GM04504 (cell line): ENCODE measurements at places on chromosomes 1 and 21.

DNA sequence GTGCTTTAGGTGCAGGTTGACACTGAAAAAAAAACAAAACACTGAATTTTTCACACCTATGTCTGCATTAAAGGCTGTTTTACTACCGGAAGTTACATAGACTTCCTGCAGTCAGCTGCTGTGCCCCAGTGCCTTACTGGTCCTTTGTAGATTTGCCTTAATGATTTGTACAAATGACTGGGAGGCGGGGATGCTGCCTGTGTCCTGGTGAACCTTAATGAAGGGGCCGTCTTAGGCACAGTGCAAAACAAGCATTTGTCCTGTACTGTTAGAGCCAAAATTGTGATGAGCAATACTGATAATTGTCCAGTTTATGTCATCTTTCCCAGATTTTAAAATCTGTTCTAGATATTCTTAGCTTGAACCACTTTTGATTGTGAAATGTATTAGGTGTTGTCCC, 90.9 kb upstream of the PGD start:
- DNase-seq, result no peak

- DNase-seq, result no peak
These were observed 91.6 kb upstream of the FOXD3 start for GRCh38 chr1:63230722-63231121.

- DNase-seq, result no peak
These were observed 27.7 kb upstream of the RIPK4 start for GRCh38 chr21:41794600-41794999.

DNA sequence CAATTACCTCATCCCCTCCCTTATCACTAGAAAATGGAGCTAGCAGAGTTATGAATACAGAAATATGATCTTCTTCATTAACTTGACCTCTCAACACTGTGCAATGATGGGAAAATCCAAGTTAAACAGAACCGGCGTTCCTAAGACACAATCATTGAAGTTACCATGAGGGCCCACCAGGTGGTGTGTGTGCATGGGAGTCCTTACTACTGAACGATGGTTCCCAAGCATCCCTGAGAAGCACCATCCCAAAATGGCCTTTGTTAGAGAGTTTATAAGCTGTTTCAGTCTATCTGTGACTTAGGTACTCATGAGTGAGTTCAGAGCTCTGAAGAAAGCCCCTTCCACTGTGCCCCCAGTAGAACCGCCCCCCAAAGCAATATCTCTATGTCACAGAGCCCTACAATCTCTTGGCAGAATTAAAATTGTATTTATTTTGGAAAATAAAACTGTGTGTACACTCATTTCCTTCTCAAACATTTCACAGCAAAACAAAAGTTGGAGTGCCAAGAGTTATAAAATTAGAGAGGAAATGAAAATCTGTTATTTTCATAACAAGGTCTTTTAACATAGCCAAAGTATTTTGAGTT, 56.8 kb downstream of the PLD5 start:
- DNase-seq, result peak; percentile 4

GRCh38 chr21:33825419-33825818, 90.2 kb downstream of the ATP5PO start:
- DNase-seq, result no peak

- DNase-seq, result no peak
These were observed 19.4 kb downstream of the EPS15 start for GRCh38 chr1:51499694-51500093.

GRCh38 chr1:230698130-230698529, 15.8 kb downstream of the AGT start:
- no peak for DNase-seq

DNA sequence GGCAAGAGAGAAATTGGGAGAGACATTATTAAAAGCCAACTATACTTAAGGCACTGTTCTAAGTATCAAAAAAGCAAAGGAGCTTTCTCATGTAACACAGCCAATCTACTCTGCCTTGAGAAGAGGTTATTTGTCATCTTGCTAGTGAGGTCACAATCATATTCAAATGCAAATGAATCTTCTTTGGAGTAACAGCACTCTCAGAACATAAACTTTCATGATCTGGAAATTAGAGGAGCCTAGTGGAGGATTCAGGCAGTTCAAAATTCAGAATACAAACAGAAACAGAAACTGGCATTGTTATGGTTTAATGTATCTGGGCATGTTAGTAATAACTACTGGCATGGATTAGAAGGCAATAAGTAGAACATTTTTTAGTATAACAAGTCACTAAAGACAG, 57.4 kb downstream of the ARID4B start:
- peak; percentile 29 for DNase-seq

GRCh38 chr1:178360421-178360820, 136.3 kb downstream of the CLEC20A start:
- no peak for DNase-seq

- DNase-seq, result peak; percentile 3
These were observed 129.7 kb downstream of the ATP1B1 start for GRCh38 chr1:169236143-169236542.
